ENCODE measurements at places on chromosomes 11 and 22.

GRCh38 chr11:95098826-95099225, 9.2 kb downstream of the ENDOD1 start:
- no peak for DNase-seq

GRCh38 chr11:45337583-45338360, 51.6 kb upstream of the SYT13 start:
- DNase-seq: no peak

DNA sequence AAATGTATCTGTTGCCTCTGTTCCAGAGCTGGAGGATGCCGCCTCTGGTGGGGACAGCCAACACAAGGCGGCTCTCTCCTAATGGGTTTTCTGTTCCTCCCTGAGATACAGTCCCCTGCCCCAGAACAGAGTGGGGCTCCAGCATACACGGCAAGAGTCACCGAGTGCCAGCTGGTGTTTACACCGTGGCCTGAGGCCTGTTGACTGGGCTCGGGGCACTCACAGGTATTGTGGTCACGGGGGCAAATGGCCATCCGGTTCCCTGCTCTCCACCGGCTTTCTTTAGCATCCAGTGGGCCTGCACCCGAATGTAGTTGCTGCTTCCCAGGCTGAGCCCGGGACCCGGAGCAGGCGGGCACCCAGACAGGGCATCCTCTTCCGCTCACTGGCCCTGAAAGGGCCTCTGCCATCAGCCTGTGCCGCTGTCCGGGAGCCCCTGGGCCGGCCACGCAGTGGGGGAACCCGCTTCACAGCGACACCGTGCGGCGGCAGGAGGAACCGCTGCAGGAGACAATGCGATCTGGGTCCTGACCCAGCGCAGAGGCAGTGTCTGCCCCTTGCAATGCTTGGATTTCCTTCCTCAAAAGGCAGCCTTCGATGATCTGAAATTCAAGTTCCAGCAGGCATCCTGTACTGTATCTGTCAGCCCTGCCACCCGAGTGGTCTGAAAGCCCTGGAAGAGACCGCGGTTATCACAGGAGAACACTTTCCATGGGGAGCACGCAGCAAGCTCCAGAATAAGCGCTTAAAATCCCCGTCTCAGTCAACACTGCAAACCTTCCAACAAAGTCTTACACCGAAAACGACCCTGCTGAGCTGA, 859 bp upstream of the KRTAP5-5 start:
- DNase-seq: no peak

DNA sequence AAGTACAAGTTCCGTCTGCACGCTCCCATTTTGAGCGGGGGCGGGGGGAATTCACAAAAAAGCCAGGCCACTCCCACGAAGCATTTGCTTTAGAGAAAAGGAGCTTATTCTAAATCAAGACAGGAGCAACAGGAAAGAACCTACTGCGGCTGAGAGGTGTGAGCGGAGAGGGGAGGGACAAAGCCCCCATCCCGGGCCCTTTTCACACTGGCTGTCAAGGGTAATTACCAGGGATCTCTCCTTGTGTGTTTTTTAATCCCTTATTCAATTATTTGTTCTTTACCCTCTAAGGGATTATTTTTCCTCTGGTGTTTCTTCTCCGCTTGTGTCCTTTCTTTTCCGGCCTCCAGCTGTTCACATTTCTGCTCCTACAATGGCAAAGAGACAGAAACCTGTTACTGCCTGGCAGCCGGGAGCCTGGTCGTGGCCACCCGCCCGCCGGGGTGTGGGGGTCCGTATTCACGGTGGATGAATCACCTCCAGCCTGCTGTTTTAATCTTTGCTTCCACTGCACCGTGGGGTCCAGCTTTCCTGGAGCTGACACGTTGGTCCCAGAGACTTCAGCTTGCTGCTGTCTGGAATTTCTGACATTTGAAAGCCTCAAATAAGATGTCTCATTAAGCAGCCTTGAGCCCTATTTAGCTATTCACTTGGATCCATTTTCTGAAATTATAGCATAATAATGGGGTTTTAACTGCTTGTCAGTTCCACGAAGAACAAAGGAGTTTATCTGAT, 61.4 kb upstream of the FADD start:
- DNase-seq: no peak

- no peak for DNase-seq
These were observed 89.1 kb downstream of the TRIM44 start for GRCh38 chr11:35751664-35752061.

DNA sequence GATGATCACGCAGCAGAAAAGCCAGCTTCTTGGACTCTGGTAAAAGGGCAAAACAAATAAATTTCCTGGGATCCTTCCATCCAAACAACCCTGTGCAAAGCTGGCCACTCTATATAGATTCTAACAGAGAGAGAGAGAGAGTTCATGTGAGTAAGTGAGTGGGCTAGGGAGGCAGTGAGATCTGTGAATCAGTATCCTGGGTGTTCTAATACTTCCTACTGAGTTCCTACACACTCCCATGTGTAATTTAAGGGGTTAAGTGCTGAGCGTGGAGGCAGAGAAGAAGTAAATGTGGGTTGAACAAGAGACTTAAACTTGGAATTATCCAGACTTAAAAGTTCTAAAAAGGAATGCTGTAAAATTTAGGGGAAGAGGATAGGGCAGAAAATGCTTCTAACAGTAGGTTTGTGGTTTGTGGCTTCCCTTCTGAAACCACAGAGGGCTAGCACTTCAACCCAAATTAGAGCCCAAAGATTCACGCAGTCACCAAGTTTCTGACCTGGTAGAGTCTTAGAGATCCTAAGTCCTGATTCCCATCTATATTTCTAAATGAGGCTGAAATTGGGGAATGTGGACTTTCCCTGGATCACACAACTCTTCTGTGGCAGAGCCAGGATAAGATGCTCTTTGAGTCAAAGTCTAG, 413.9 kb downstream of the TENM4 start:
- no peak for DNase-seq

DNA sequence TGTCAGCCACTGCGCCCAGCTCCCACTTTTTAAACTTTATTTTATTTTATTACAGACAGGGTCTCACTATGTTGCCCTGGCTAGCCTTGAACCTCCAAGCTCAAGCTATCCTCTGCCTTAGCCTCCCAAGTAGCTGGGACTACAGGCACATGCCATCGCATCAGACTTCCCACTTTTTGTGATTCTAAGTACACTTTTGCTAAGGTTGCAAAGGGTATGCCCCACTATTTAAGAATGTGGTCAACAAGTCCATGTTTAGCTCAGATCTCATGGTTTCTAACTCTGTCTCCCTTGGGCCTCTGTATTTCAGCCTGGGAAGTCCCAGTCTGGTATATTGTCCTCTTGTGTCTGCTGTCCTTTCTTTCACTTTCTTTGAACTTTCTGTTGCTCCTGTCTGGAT, 35.3 kb downstream of the EXPH5 start:
- no peak for DNase-seq

Measured in GM04504 (cell line).